ENCODE measurements at places on chromosomes 6 and 20.

DNA sequence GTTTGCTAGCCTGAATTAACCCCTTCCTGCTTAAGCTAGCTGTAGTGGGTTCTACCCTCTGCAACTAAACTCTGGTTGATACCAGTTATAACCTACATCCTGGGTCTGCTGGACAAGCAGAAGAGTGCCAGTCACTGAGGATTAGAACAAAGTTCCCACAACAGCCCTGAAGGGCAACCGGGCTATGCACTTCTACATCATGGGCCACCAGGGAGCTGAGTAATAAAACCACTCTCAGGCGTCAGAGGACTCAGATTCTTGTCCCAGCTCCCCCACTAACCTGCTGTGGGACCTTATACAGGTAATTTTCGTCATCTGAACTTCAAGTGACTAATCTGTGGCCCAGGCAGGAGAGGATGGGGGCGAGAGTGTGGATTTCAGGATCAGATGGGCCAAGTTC is 56.8 kb downstream of the EYA2 start:
- no peak for DNase-seq

DNA sequence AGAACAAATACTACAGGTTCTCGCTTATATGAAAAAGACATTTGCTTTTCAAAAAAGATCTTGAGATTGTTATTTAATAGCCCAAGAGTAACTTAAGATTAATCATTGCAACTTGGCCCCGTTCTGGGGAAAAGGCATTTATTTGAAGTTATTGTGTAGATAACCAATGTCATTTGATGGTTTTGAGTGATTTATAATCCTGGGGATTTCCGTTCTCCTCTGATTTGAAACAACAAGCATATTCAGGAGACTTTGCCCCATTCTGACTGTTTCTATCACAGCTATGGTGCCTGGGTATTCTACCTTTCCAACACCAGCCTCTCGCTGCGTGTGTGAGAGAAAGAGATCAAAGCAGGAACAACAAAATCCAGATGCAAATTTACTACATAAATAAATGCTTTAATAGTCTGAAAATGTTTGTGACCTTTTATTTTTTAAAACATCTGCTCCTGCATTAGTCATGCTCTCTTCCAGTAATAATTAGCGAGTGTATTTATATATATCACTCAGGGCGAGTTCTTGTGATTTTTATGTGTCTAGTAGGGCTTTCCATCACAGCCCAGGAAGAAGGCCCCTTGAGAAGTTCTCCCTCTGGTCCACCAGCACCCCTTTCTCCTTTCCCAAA is 197.9 kb upstream of the FOXQ1 start:
- DNase-seq = no peak

DNA sequence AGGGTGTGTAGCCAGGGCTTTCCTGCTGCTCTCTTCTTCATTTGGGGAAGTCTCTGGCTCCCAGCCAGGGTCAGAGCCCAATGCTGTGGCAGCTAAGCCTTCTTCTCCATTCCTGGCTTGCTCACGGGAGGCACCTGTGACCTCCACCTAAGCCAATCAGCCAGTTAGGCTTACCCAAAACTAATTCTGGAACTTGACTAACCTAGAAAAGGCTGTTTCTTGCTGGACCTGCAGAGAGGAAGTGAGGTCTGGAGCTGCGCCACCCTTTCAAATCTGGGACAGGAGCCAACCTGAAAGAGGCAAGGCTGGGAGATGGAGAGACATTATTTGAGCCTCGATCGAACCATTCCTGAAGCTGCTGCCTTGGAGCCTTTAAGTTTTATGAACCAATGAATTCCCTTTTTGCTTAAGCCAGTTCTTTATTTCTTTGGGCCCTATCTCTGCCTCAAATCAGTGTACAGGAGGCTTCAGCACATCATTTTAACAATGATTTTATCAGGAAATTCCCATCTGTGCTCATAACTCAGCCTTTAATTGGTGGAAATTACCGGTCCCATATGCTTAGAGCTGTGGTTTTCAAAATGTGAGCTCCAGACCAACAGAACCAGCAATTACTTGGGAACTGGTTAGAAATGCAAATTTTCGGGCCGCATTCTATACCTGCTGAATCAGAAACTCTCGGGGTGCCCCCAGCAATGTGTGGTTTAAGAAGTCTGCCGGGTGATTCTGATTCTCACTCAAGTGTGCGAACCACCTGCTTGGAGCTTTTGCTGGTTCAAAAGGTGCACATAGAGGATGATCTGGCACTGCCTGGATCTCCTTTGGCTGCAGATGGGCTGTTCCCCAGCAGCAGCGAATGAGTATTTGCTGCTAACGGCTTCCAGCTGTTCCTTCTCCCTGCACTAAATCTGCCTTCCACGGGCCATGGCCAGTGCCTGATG is 97.4 kb upstream of the RNF24 start:
- DNase-seq = no peak

DNA sequence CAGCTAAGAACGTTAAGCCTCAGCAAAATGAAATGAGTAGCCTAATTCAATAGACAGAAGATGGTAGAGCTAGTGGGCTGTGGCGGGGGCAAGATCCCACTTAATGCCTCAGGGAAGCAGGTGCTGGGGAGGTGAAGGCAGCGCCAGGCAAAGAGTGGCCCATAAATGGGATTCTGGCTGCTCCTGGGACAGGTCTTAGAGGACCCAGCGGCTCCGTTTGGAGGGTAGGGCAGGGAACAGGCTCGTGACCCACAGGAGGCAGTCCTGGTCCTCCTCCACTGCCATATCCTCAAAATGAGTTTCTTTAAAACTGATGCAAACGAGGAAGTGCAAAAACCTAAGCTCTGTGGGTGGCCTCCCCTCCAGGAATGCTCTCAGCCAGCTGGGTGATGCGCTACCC is 32.7 kb downstream of the SAYSD1 start:
- no peak for DNase-seq

- DNase-seq = no peak
Observed at GRCh38 chr20:8912731-8913130, 156.2 kb upstream of the PLCB4 start.

DNA sequence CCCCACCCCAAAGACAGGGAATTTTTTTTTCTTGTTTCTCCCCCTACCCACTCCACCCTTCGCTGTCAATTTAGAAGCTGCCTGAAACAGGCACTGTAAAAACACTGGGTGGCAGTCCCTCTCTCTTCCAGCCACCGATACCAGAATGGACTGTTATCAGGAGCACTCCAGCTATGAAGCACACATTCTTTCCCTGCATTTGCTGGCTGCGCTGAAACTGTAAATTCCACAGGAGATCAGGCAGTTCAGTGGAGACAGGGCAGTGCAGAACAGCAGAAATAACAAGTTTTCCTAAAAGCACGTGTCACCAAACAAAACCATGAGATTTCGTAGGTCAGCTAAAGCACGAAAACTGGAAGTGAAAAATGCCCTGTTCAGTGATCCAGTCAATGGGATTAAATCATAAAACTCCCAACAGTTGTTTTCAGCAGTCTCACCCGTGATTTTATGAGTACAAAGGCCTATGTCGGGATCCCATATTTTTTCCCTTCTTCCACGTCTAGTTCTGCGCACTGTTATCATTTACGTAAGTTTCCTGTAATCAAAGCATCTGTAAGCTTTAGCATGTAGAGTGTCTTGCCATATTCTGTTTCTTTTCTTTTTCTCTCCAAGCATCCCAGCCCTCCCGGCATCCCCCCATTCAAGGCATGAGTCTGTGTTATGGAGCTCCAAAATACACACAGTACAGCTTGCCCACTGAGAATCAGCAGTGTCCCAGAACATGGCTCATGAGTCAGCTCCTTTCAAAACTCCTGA is 359.9 kb upstream of the EPHA7 start:
- DNase-seq = peak; percentile 6

GRCh38 chr20:25297141-25297905 is 49.4 kb downstream of the PYGB start:
- no peak for DNase-seq

GRCh38 chr6:15966000-15966520 is 162.8 kb upstream of the MYLIP start:
- DNase-seq = no peak

- DNase-seq = no peak
Observed at GRCh38 chr20:52569201-52569600, 377.6 kb upstream of the ZFP64 start.

DNA sequence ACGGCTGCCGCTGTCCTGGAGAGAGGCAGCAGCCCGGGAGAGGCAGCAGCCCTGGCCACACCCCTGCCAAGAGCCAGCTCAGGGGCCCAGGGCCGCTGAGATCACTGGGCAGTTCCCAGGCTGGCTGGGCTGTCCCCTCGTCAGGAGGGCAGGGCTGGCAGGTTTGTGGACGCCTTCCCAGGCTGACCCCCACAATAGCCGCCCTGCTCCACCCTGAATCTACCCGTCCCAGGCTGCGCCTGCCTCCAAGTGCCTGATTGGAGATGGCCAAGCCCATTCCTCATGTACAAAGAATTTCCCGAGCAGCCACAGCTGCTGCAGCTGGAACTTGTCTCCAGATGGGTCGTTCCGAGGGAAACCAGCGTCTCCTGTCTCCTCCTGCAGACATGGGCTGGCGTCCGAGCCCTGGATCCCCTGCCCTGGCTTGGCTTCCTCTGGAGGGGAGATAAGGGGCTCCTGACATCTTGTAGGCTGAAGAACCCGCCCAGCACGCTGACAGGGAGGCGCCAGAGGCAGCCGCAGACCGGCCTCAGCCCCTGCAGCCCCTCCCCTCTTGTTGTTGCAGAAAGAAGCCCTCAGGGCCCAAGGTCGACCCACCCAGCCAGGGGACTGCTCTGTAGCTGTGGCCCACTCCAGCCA is 9.4 kb upstream of the GATA5 start:
- DNase-seq = peak; percentile 46

- DNase-seq = no peak
Observed at GRCh38 chr6:147752689-147753403, 244.4 kb downstream of the SAMD5 start.

DNA sequence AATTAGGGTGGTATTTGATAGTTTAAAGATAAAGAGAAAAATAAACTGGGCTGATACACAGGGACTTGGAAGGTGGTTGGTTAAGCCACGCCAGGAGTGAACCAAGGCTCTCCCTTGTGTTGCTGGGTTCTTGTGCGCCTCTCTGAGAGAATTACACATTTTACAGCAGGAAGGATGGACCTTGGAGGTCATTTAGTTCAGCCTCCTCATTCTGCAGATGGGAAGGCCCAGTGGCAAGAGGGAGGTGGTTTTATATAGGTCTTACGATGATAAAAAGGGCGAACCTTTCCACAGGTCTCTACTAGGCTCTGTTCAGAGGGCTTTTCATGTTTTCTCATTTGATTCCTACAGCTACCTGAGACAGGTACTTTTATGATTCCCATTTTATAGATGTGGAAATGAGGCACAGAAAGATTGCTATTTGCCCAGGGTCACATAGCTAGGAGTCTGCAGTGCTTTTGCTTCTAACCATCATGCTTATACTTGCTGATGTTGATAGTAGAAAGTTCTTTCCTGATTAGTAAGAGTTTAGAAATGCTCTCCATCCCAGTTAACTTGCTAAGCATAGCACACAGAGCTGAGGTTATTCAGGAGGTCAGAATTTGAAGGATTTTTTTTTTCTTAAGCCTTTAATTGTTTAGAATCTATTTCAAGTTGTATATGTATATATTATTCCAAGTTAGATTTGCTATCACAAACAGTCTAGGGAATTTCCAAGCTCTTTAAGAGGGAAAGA is 12.8 kb downstream of the HIVEP1 start:
- DNase-seq = no peak

DNA sequence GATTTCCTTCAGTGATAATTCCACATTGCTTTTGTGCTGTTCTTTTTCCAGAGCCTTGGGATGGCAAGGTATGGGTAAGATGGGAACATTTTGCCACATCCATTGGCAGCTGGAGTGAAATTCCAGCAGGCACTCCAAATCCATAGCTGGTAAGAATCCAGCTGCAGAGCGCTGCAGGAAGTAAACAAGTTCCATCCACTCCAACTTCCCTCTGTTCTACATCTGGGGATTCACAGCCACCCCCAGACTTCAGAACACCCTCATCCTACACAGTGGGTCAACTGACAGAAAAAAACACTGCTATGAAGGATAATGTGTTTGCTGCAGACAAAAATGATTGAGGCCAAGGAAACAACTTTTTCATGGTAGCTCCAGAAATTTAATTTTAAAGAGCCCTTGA is 747.8 kb downstream of the MAFB start:
- no peak for DNase-seq

DNA sequence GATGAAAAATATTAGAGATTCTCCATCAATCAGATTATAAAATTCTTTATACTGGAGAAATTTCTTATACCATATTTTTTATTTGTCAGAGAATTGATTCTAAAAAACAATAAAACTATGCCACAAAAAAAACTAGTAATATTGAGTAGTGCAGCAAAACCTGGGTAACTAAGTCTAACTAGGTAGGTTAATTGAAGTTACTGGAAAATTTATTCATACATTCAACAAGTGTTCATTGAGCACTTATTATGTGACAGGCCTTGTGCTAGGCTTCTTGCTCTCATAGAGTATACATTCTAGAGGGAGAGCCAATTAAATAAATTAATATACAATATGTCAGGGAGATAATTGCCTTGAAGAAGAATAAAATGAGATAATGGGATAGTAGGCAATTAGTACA is 189.4 kb downstream of the EYA4 start:
- DNase-seq = no peak

DNA sequence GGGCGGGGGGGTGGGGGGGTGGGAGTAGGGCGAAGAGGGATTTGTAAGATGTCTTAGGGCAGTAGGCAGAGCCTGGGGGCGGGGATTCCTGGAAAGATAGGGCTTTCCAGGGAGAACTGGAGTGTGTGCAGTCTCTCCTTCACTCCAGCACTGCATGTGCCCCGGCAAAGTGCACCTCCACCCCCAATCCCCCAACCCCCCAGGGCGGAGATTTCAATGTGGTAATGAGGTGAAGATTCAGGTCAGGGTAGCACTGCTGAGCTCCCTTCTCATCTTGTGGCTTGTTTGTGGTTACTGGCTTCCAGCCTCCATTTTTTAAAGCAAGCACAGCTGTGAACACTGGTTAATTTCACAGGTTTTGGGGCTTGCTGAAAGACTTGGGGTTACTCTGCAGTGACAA is 5.9 kb downstream of the TMEM239 start:
- no peak for DNase-seq

DNA sequence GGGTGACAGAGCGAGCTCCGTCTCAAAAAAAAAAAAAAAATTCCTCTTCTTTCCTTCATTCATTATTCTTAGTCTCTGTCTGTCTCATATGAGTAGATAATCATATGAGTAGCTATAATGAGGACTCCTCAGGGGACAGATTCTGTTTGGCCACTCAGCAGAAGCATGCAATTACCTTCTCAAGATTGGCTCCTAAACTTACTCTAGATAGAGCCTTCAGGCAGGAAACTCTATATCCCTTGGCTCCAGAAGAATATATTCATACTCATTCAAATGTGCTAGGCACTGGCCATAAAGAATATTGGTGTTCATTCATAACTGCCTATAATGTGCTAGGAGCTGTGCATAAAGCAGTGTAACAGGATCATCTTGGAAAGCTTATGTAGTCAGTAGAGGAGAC is 2.2 kb upstream of the ACAT2 start:
- no peak for DNase-seq

DNA sequence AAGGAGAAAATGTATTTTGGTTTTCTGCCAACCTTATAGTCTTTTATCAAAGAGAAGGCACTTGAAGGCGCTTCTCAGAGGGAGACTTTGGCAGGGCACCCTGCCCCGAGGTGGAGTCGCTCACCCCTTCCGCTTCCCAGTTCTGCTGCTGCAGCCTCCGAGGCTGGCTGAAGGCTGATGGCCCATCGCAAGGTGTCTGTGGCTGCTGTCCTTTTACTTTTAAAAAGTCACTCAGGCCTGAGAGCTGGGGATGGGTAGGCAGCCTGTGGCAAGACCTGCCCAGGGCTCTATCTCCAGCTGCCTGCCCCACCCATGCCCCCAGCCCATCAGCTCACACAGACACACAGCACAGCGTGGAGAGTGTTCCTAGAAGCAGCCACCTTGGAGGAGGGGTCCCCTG is 206.6 kb upstream of the CST7 start:
- DNase-seq = no peak

Measured in nephron progenitor cell (in vitro differentiated cells).